Naive B cell (primary cell): ENCODE measurements at places on chromosomes 6 and 20.

GRCh38 chr20:23284009-23284408 lies 66.6 kb upstream of the NXT1 start:
- no peak for DNase-seq

GRCh38 chr20:10731190-10731965 lies 57.6 kb upstream of the JAG1 start:
- no peak for DNase-seq

DNA sequence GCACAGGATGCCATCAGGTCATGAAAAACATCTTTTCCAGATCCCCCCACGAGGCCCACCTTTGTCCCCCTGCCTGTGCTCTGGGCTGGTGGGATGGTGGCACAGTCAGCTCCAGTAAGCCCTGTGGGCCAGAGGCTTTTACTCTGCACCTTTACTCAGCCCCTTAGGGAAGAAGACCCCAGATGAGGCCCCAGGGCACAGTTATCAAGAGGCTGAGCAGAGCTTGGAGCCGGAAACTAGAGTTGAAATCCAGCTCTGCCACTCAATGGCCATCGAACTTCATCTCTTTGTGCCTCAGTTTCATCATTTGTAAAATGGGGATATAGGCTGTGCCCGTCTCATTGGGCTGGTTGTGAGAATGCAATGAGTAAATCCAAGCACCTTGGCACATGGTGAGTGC lies 81.7 kb upstream of the TOX2 start:
- no peak for DNase-seq

GRCh38 chr20:60420676-60421229 lies 462.5 kb downstream of the CDH26 start:
- no peak for DNase-seq

DNA sequence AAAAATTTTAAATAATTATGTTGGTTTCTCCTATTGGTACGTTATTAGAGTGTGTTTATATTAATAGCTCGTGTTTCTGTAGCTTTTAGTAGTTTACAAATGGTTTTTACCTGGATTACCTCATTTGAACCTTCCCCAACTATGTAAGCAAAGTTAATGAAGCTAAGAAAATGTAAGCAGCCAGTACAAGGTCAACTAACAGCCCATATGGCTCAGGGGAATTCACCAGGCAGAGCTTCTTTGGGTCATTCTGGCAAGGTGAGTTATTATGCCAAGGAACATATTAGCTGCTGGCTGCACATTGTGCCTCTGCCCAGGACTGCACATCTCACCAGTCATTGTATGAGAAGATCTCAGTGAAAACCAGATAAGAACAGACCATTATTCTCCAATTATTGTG lies 27.0 kb upstream of the MARCKS start:
- DNase-seq: no peak

DNA sequence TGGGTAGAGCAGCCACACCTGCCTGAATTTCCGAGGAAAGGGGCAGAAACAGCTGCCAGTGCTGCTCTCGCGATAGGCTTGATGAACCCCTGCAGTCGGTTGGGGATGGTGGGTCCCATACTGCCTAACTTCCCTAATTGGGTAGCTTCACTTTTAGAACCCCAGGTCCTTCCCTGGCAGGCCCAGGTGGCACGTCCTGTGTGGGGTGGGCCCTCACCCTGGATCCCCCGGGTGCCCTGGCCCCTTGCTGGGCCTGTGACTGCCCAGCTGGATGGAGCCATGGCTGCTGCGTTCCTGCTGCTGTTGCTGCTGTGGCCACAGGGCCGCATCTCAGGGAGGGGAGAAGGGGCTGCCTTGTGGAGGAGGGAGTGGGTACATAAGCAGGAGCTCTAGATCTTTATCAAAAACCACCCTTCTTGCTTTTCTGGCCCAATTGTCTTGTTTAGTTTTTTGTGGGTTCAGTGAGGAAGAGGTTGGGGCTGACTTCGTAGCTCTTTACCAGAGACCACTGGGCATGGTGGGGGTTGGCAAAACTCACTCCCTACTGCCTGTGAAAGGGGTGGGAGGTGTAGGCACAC lies 19.2 kb downstream of the TREML4 start:
- DNase-seq: no peak

- DNase-seq: no peak
Measured at GRCh38 chr6:160095146-160095845, 26.3 kb upstream of the SLC22A1 start.

DNA sequence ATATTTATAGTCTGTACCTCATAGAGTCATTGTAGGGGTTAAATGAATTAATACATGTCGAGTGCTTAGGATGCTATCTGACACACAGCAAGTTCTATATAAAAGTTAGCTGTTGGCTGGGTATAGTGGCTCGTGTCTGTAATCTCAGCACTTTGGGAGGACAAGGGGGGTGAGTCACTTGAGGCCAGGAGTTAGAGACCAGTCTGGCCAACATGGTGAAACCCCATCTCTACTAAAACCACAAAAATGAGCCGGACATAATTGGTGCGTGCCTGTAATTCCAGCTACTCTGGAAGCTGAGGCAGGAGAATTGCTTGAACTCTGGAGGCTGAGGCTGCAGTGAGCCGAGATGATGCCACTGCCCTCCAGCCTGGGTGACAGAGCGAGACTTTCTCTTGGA lies 222.9 kb downstream of the UBE3D start:
- no peak for DNase-seq

DNA sequence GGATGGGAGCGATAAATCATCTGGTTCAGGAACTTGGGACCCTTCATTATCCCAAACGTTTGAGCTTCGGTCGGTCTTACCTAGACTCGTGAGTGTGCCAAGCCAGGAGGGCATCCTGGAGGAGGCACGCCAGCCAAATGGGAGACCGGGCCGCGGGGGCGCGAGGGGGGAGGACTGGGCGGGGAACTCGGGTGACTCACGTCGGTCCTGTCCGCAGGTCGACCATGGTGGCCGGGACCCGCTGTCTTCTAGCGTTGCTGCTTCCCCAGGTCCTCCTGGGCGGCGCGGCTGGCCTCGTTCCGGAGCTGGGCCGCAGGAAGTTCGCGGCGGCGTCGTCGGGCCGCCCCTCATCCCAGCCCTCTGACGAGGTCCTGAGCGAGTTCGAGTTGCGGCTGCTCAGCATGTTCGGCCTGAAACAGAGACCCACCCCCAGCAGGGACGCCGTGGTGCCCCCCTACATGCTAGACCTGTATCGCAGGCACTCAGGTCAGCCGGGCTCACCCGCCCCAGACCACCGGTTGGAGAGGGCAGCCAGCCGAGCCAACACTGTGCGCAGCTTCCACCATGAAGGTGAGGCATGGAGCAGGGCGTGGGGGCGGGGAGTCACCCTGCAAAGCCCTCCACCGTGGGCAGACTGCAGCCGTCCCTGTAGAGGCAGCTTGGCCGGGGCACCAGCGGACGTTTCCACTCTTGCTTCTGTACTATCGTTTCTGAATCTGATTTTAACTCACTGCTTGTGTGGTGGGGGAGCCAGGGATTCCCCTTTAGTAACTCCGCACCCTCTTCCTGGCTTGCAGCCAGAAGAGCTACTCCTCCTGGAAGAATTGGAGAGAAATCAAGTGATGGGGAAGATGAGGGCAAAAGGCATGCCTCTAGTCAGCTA lies 2.7 kb downstream of the BMP2 start:
- no peak for DNase-seq

DNA sequence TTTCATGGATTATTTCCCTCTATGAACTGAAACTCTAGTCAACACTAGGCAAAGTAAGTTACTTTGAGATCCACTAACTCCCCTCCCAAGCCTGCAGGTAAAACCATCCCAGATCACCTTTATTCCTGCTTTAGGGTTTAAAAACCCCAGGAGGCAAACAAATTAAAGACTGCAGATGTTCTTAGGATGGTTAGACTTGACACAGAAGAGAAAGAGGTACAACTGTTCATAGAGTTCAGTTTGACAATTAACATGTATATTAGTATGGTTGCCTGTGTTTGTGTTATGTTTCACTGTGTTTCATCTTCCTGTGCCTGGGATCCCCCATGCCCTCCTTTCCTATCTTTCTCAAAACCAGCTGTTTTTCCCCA lies 53.5 kb downstream of the RREB1 start:
- DNase-seq: no peak

- no peak for DNase-seq
Measured at GRCh38 chr6:36599791-36600209, 5.6 kb downstream of the SRSF3 start.

DNA sequence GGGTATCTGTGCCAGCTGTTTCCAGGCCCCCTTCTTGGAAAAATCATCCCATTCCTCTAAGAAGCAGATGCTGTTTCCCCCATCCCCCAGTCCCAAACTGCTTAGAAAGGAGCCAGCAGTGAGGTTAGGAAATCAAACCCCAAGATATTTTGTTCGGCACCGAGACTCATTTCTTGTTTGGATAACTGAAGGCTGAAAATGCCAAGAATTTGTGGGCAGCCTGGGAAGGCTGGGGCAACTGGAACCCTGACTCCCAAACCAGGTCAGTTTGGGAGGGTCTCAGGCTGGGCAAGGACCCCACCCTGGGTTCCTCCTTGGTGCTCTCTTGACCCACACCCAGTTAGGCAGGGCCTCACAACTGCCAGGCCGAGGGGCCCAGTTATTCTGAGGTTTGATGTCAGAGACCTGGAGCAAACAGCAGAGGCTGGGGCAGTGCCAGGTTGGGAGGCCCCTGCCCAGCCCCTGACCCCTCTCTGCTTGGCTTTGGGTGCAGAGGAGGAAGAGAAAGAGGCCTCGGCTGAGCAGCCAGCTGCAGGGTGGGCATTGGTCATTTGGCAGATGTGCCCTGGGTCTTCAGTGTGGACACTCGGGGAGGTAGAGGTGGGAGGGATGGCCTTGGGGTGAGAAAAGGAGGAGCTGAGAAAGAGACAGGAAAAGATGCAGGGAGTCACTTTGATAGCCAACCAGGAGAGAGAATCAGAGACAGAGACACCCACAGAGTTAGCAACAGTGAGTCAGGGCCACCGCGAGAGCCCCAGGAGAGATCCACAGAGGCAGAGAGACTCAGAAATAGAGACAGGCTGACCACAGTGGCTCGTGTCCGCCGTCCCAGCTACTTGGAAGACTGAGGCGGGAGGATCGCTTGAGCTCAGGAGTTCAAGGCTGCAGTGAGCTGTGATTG lies 5.0 kb downstream of the ANGPT4 start:
- no peak for DNase-seq

DNA sequence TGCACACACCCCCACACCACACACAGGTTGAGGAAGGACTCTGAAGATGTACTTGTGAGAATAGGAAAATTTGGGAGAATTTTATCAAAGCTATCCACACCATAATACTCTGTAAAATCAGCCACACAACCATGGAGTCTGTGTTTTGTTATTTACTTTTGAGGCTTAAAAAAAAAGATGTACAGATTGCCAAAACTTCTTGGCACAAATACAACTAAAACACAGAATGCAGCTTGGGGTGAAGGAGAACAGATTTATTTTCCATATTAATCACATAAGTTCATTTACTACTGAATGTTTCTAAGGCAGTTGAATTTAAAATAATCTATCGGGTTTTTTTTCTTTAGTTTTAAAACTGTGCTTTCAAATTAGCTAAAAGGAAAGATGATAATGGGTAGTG lies 32.8 kb upstream of the KCNQ5 start:
- DNase-seq: no peak

- no peak for DNase-seq
Measured at GRCh38 chr6:45702849-45703739, 312.6 kb downstream of the CLIC5 start.

DNA sequence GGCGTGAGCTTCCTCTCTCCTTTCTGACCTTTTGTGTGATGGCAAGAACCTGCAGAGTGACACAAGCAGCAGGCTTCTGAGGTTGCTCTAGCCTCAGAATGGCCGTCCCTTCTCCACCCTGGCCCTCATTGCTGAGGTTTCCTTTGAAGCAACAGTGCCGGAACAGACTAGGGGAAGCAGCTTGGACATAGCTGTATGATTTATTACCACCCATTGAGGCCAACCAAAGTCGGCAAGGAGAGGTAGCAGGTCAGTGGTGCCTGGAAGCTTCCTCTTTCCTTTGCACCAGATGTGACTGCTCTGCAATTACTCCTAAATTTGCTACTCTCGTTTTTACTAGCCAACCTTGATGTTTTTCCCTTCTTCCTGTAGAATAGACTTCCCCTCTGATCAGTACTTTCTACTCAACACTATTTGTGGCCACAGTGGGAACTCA lies 31.4 kb downstream of the PTPN1 start:
- peak; percentile 58 for DNase-seq
